ENCODE measurements at places on chromosomes 4 and X.

DNA sequence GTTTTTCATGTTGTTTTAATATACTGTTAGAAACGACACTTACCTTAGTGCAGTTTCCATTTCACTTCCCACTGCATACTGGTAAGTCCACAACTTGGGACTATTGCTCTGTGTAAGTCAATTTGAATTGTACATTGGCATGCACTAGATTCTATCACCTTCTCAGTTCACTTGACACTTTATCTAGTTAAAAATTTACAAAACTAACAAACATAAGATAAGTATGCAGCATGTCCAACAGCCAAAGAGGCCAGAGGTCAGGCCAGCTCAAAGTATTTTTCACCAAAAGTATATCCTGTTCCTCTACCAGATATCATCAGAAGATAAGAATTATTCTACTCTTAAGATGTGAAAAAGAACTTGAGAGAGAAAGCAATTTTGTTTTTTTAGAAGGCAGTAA is 75.9 kb downstream of the QRFPR start:
- DNase-seq, result no peak

GRCh38 chrX:132648895-132649294 is 160.1 kb upstream of the MBNL3 start:
- no peak for DNase-seq

GRCh38 chr4:75003979-75004378 is 71.1 kb downstream of the PARM1 start:
- DNase-seq, result no peak

- DNase-seq, result no peak
Measured at GRCh38 chr4:15992167-15992485, 29.2 kb upstream of the FGFBP2 start.

GRCh38 chrX:32514986-32515385 is 696.4 kb downstream of the DMD start:
- DNase-seq, result no peak

DNA sequence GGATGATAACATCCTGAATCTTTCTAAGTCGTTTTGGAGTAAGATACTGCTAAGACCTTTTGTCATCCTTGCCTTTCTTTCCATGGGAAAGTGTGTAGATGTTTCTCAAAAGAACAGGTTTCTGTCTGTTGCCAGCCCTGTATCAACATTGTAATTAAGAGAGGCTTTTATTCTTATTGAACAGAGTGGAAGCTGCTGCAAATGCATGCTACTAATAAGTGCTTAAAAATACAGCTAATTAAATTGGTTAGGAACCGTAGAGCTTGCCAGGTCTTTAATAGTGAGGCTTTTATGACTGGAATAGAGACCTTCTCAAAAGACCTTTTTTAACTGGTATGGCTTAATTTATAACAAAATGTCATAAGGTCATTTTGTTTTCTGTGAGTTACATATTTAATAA is 34.4 kb downstream of the INTU start:
- no peak for DNase-seq

DNA sequence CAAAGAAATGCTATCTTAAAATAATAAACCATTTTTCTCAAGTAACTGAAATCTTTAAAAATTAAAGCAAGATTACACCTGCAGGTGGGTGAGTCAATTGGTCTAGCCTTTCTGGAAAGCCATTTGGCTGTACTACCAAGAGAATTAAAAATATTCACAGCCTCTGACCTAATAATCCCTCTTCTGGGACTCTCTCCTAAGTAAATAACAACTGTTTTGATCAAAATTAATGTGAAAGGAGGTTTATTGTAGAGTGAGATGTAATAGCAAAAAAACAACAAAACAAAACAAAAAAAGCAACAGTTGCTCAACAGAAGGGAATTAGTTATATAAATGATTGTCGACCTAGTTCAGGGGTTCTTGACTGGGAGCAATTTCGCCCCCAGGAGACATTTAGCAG is 89.0 kb downstream of the GEMIN8 start:
- DNase-seq, result no peak

- DNase-seq, result no peak
Measured at GRCh38 chr4:106312997-106313522, 2.9 kb downstream of the TBCK start.

- DNase-seq, result no peak
Measured at GRCh38 chr4:157587681-157588423, 367.3 kb downstream of the GRIA2 start.

DNA sequence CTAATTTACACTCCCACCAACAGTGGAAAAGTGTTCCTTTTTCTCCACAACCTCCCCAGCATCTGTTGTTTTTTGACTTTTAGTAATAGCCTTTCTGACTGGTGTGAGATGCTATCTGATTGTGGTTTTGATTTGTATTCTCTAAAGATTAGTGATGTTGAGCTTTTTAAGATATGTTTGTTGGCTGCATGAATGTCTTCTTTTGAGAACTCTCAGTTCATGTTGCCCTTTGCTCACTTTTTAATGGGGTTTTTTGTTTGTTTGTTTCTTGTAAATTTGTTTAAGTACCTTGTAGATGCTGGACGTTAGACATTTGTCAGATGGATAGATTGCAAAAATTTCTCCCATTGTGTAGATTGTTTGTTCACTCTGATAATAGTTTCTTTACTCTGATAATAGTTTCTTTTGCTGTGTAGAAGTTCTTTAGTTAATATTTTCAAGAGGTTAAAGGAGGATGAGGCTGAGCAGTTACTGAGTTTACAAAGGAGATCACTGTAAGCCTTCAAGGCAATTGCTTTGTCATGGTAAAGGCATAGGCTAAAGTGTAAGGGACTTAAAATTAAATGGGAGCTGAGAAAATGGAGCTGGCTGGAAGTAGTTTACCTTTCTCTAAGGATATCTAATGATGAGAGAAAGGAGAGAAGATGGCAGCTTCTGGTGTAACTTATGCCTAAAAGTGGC is 323.4 kb downstream of the PCDH7 start:
- DNase-seq, result no peak

- DNase-seq, result no peak
Measured at GRCh38 chr4:63728480-63729177, 680.6 kb downstream of the TECRL start.

- no peak for DNase-seq
Measured at GRCh38 chr4:126486377-126486776, 1146.4 kb upstream of the INTU start.

DNA sequence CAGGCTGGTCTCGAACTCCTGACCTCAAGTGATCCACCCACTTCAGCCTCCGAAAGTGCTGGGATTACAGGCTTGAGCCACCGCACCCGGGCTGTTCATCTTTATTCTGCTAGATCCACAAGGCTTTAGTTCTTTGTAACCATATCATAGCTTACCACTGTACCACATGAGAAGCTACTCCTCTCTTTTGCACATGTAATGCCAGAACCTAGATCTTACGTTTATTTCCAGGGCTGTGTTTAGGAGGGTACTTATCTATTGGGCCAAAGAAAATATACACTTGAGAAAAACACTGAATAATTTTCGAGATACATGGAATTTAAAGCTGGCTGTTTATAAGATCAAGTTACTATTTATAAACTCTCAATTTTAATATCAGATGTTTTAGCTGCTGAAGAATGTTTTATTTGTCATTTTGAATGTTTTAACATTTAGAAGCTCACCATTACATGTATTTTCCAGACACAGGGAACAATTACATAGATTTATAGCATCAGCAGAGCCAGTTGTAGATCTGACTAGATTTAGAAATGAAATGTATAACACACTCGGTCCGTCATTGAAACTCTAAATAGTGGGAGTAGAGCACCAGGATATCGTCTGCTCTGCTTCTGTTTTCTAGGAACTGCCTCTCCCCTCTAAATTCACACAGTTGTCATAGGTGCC is 155.3 kb upstream of the HAND2 start:
- no peak for DNase-seq

GRCh38 chr4:46462733-46463132 is 72.8 kb upstream of the GABRA2 start:
- no peak for DNase-seq

DNA sequence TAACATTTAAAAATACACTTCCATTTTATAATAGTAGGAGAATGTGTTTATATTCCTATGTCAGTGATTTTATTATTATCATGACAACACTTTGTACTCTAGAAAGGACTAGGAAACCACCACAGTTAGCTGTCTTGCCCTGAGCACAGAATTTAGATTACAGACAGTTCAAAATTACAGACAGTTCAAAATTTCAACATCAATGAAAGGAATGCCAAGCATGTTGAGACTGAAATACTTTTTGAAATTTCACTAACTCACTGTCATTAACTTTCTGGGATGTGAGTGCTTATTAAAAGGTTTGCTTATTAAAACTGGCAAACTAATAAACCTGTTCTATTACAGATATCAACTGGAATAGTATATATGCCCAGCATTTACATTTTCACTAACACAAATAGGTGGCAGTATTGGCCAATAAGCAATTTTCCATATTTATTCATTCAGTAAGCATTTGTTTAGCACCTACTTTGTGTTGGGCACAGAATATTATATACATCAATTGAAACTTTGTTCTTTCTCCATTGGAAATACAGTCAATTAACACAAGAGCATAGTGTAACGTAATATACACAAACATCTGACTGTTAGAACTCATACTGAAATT is 179.4 kb downstream of the FBXW7 start:
- no peak for DNase-seq

DNA sequence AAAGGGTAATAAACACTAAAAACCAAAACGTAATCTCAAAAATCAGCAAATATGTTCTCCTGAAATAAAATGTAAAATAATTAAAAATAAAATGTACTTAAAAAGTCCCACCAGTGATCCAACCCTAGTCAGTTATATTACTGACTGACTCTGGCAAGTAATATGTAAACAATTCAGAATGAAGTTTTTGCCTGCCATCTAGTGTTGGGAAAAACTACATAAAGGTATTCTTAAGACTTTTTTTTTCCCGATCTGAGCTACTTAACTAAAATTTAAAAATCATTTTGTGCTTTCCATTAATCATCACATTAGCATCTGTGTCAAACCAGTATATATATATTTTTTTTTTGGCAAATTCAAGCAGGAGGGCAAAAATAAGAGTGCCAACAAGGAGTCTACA is 24.0 kb downstream of the RCHY1 start:
- no peak for DNase-seq

DNA sequence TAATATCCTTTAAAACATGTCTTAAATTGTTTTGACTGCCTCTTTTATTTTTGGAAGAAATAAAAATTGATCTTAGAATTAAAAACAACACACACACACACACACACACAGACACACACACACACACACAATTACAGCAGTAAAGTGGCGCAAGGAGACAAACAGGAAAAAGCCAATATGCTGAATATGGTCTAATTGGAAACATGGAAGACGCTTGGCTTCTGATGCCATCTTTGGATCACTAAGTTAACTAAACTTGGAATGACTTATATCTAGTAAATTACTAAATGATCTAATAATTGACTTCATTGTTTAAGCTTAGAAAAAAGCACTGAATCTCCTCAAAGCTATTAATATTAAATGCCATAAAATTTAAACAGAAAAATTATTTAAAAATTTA is 1093.4 kb downstream of the ADGRL3 start:
- DNase-seq, result no peak

DNA sequence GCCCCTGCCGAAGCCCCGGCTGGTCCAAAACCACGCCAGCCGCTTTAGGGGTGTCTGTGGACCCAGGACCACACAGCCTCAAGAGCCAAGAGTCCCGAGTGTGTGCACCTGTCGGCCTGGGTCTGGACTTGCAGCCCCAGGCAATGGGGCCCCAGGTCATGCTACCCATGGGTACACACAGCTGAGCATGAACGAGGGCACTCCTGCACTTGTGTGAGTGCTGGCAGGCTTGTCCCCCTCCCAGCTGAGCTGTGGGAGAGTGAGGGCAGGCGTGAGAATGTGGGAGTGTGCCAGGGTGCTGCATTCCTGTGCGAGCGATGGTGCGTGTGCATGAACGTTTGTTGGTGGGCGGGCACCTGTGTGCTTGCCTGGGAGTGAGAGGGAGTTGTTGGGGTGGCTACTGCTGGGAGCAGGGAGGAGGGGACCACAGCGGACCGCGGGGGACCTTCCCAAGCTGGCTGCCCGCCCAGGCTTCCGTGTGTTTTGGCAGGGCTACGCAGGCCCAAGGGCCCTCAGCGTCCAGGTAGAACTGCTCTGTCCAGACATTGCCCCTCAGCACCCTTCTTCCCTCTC is 30.8 kb downstream of the BLOC1S4 start:
- no peak for DNase-seq

DNA sequence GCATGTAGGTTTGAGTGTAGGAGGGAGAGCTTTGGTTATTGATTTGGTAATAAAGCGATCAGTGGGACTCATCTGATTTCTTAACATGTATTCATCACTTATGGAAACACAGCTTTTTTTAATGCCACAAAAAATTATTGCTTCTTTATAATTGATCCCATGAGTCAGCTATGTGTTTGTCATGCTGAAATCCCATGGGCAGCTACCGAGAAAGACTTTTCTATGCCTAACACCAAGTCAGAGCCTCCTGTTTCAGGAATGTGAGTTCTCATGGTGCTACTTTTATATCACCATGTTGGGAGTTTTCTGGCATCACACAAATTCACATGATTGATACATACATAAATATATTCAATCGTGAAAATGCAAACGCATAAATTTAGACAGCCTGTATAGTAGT is 165.7 kb downstream of the RAPGEF2 start:
- no peak for DNase-seq

DNA sequence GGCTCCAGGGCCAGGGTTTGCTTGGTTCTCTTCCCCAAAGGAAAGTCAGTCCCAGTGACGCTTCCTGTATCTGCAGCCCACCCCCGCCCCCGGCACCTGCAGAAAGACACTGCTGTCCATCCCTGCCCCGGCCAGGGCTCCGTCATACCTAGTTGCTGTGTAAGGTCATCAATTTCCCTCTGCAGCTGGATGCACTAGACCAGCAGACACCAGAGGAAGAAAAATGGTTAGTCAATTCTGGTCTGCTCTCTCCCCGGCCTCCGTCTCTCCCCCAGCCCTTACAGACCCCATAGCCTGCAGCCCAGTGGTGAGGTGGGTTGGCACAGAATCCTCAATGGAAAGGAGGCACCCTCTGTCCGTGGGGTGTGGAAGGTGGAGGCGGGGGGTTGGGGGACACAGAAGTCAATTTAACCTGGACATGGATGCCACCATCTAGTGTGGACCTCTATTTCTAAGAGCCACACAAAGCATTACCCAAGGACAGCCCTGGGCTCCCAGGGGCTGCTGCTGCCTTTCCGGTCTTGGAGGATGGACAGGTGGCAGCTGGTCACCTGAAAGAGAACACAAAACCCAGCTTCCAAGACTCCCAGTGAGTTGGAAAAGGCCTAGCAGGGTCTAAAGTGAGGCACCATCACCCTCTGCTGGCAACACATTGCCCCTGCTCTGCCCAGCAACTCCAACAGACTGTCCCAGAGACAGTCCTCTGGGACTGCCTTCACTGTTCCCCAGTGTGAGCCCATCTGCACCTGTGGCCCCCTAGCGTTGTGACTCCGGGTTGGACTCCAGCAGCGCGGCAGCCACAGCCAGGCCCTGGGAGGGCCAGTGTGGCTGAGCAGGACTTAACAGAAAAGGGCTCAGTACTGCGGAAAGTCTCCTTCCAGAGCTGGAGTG is 40.2 kb upstream of the NHSL2 start:
- DNase-seq, result no peak

DNA sequence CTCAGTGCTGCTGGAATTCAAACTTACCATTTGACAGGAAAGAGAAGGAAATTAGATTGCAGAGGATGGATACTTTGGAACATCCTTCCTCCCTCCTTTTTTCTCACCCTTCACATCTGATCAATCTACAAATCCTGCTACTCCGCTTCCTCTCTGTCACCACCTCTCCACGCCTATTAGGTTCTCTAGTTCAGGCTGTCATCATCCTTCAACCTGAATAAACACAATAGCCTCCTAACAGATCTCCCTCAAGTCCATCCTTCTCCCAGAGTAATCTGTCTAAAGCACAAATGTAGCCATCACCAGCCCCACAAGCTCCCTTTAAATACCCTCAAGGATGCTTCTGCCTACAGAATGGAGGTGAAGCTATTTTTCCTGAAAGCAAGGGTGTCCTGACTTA is 20.0 kb upstream of the SLAIN2 start:
- DNase-seq, result no peak

Measured in anterior cingulate cortex (tissue), 58 donors.